CD4-positive, alpha-beta T cell treated with Interleukin-12 subunit alpha and Interleukin-12 subunit beta, for 1 hour (primary cell): ENCODE measurements at places on chromosomes 3 and 15.
A peak's percentile ranks its signal among the peaks of the same experiment; 100 is the strongest.

- DNase-seq, result peak; percentile 6
Measured at GRCh38 chr3:117722856-117723255, 1013.3 kb downstream of the TUSC7 start.

GRCh38 chr3:58868097-58868779 is 181.6 kb downstream of the CFAP20DC start:
- DNase-seq, result no peak

GRCh38 chr3:9793161-9793781 is 389 bp downstream of the ARPC4 start:
- DNase-seq, result peak; percentile 37

GRCh38 chr15:96695426-96695825 is 364.9 kb downstream of the NR2F2 start:
- no peak for DNase-seq

GRCh38 chr3:11640009-11640673 is 3.6 kb downstream of the VGLL4 start:
- no peak for DNase-seq

DNA sequence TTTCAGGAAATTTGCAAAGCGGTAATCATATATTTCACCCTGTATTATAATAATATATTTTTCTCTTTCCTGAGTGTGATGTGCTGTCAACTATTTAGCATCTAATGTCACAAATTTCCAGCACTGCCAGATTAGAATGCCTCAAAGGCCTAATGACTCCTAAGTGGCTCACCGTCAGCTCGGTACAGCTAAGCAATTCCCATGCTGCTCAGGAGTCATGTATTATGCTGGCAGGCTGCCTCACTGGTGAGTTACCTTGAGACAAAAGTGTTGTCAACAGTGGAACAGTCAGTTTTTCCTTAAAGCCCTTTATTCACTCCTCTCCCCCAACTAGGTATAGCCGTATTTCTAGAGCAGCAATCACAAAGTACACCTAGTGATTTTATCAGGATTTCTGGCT is 83.6 kb downstream of the NSUN3 start:
- DNase-seq, result no peak

- DNase-seq, result no peak
Measured at GRCh38 chr3:16370503-16370871, 105.5 kb downstream of the OXNAD1 start.

DNA sequence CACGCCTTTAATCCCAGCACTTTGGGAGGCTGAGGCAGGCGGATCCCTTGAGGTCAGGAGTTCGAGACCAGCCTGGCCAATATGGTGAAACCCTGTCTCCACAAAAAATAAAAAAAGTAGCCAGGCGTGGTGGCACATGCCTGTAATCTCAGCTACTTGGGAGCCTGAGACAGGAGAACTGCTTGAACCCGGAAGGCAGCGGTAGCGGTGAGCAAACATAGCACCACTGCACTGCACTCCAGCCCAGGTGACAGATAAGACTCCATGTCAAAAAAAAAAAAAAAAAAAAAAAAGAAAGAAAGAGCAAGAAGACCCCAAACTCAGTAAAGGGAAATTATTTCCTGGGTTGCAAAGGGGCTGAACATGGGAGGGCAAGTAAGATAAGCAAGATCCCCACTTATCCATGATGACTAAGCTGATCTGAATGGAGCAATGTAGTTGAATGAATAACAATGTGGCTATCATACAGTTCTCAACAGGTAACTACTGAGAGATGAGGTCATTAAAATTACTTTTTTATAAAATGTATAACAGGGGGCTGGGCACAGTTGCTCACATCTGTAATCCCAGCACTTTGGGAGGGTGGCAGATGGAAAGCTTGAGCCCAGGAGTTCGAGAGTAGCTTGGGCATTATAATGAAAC is 46.0 kb downstream of the RBM15B start:
- DNase-seq, result no peak

DNA sequence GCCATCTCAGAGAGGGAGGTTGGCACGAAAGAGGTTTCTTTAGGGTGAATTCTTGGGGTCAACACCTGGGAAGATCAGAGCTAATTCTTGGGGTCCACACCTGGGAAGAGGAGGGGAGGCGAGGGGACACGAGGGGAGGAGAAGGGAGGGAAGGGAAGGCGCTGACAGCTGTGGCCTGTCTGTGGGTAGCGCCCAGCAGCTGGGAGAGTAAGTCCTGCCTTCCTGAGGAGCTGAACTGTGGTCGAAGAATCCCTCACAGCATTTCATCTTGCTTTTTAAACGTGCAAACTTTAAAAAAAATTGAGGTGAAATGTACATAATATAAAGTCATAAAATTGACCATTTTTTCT is 63.2 kb upstream of the CGNL1 start:
- no peak for DNase-seq

- no peak for DNase-seq
Measured at GRCh38 chr3:100299016-100299415, 35.5 kb upstream of the NIT2 start.

GRCh38 chr3:160883373-160883772 is 127.3 kb downstream of the PPM1L start:
- DNase-seq, result no peak

DNA sequence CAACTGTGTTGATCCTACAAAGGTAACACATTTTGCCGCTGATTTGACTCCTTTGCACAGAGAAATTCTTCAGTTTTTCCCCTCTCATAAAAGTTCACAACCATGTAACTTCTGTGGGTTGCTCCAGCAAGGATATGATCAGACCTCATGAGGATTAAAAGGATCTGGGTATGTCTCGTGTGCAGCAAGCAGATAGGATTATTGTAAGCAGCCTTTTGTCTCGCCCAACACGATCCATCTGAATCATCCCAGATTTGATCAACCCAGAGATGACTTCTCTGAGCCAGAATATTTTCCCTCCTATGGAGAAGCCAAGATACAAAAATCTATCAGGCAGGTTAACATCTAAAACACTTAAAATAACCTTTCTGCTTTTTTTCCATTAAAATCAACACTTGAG is 12.8 kb upstream of the BNIP2 start:
- no peak for DNase-seq

DNA sequence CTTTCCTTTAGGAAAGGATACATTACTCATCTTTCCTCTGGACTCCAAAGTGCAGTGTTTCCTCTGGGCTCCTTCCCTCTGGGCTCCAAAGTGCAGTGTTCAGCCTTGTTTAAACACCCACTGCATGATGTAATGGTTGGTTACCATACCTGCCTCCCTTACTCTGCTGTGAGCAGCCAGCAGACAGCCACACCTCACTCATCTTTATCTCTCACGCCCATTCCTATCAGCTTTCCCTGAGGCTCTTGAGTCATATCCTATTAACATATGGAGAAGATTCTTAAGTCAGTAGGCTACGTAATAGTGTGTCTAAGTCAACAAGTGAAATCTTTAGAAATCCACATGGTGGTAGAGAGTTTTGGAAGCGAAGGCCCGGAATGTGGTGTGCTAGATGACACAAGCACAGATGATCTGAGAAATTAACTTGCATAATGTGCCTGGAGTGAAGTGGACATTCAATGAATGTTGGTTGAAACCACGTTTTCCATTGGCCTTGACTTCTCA is 97.2 kb upstream of the CTNNB1 start:
- DNase-seq, result no peak

- DNase-seq, result no peak
Measured at GRCh38 chr3:133742351-133743091, 3.7 kb upstream of the TF start.

DNA sequence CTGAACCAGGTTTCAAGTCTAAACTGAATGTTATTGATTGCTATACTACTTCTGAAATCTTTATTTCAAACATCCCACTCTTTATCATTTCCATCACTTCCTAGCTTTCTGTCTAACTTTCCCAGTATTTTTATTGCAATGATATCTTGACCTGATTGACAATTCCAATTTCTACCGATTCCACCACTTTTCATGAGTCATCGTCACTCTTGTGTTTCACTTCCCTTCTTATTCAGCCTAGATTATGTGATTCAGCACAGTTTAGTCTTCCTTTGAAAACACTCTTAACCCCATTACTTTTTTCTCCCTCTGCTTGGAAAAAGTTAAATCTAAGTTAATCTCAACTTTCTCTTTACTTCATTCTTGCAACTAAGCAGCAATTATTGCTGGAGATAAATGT is 62.6 kb downstream of the SLC7A14 start:
- DNase-seq, result no peak

- no peak for DNase-seq
Measured at GRCh38 chr3:127066635-127067034, 83.7 kb downstream of the PLXNA1 start.

GRCh38 chr3:9161811-9162210 is 87.6 kb downstream of the SRGAP3 start:
- no peak for DNase-seq

DNA sequence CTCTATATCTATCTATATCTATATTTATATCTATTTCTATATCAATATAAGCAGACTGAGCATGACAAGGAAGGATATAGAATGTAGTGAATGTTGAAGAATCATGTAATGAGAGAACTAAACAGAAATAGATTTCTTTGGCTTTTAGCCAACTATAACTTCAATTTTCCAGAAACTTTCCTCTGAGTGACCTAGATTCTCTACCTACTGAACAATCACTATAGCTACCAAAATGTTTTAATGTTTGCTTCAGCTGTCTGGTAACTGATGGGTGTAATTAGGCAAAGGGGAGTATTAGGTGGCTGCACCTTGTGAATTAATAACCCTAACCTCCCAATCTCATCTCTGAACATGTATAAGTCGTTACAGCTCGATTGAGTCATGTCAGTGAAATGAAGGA is 76.4 kb upstream of the ROBO1 start:
- DNase-seq, result no peak

DNA sequence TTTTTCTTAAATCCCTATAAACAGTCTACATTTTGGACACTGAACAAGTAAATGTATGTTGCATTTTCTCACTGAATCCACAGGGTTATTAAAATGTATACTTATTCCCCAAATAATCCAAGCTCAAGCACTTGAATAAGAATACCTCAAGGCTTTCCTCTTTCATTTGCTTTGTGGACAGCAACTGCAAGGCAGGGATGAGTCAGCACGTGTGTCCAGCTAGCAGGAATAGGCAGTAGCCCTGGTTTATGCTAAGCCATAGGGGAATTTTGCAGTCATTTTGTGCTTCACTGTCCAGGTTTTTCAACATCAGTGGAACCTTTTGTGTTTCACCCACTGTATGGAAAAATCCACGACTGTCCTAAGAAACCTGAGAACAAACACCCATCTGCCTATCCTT is 96.7 kb upstream of the KCNMB2 start:
- DNase-seq, result no peak

- DNase-seq, result no peak
Measured at GRCh38 chr15:83612226-83612625, 41.7 kb upstream of the ADAMTSL3 start.
